Stimulated activated CD4-positive, alpha-beta T cell treated with anti-CD3 and anti-CD28 coated beads, Interleukin-4, amount 100 ng/mL, for 48 hours (primary cell): ENCODE measurements at places on chromosomes 11 and 22.

DNA sequence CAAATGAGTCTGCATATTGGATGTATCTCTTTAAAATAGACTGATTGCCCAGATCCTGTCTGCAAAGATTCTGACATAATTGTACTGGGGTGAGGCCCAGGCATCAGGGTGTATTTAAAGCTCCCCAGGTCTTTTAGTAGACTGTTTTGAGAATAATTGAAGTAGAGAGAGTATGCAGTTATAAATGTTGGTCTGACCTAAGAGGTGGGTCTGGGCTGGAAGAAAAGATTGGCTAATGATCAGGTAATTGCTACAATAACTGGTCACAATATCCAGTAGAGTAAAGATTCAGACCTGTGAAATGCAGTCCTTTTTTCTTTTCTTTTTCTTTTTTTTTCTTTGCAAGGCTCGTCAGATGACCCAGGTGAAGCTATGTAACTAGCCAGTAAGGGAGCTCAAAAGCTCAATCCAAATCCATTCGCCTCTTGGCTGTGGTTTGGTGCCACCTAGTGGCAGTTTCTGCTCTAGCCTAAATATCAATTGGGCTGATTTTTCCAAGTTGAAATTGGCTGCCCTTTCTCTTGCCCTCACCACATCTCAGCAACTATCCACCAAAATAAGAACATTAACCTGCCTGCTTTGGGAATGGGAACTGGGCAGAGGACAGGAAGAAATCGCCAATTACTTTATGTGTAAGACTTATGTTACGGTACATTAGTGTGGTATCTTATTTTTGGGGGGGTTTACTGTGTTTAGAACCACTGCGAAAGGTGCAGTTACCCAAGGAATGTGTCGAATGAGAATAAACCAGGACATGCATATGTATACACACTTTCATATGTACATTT lies 45.9 kb downstream of the ZNF143 start:
- DNase-seq: peak; percentile 76

DNA sequence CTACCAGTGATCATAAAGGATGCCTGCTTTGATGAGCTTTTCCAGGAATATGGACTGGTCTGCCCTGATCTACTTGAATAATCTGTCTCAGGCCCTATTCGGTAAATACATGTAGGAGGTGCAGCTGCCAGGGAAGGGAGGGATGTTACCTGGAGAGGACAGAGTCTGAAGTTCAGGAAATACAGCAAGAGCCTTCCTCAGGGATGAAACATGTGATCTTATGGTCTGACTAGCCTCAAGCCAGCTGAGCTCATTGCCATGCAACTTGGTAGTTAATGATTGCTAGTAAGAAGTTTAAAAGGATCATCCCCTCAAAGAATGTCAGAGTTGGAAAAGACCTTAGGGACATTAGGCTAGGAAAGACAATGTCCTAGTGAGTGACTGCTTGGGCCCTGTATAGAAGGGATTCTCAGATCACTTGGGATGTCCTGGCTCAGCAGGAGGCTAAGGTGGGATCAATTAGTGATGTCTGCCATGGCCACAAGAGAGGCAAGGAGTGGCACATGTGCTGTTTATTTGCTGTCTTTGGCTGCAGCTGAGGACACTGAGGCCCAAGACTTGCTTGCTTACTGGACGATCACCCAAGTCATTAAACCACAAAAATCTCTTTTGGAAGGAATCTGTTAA lies 18.5 kb downstream of the PTPRJ start:
- no peak for DNase-seq

- DNase-seq: peak; percentile 47
Observed at GRCh38 chr11:20131788-20132666, 28.2 kb downstream of the DBX1 start.

- DNase-seq: no peak
Observed at GRCh38 chr11:9796266-9796665, 132.4 kb downstream of the SWAP70 start.
